IMR-90 (cell line): ENCODE measurements at places on chromosomes 3 and 15.

GRCh38 chr3:110495201-110495927 is 576.3 kb upstream of the NECTIN3 start:
- no peak for DNase-seq

- peak; percentile 12 for DNase-seq
Observed at GRCh38 chr3:106068795-106069194, 200.0 kb upstream of the CBLB start.

DNA sequence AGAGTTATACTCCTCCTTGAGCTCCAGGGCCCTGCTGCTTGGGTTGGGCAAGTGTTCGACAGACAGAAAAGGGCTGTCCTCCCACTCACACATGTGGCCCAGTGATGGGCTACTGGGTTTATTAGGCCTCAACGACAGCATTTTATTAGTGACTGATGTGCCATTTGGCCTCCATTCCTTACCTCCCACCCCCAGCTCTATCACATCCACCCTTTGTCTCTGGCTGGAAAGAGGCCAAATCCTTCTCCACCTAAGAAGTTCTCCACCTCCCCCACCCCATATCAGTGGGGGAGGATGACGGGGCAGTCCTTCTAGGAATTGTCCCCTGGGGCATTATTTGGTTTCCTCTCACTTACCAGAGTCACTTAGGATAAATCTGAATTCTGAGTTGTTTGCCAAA is 57.1 kb upstream of the WNT5A start:
- DNase-seq, result no peak

DNA sequence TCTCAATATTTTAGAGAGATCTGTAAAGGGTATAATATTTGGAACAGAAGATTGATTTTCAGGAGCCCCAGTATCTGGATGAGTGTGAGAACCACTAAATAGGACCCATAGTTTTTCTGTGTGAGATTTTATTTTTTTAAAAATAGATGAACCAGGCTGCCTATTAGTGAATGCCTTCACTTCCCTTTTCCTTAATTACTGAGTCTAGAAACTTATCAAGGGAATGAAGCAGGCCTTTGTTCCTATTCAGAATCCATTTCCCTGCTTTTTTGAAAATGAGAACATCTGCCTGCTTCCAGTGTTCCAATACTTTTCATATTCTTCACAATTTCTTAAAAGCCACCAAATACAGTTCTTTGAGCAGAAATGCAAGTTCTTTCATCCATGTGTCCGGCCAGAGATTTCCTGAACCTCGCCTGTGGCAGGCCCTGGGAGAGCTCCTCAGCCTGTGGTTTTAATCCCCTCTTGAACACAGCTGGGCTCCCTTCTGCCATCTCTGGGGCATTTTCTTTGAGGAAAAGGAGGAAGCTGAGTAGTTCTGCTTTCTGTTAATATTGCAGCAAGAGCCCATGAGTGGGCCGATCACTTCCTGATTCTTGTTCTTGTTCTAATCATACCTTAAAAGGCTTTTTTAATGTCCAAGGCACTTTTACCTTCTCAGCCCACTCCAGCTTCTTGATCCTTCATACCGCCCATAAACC is 4.7 kb downstream of the EHD4 start:
- peak; percentile 36 for DNase-seq

- no peak for DNase-seq
Observed at GRCh38 chr3:143826296-143826695, 22.0 kb downstream of the SLC9A9 start.

GRCh38 chr15:76904461-76905012 is 603 bp downstream of the SCAPER start:
- peak; percentile 16 for DNase-seq

GRCh38 chr3:125141596-125142419 is 70.7 kb downstream of the SLC12A8 start:
- DNase-seq, result no peak

- peak; percentile 79 for DNase-seq
Observed at GRCh38 chr15:63338170-63338569, 43.5 kb downstream of the CA12 start.

GRCh38 chr3:43996379-43997301 is 245.0 kb upstream of the TOPAZ1 start:
- DNase-seq, result no peak

GRCh38 chr3:18649666-18650363 is 224.7 kb upstream of the SATB1 start:
- DNase-seq, result no peak

DNA sequence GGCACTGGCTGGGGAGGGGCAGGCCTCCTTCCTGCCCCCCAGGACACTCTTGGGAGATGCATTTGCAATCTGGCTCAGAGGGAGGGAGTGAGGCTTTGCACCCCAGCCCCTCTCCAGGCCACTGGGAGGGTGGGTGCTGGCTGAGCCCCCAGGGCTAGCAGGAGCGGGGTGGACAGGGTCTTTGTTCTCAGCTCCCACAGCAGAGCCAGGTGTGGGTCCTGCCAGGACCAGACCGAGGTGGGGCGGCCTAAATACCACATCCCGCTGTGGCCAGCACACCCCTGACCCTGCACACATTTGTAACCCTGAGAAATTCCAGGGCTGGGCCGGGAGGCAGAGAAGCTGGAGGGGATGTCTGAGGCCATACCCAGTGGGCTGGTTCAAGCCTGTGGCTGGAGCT is 41.0 kb downstream of the STARD5 start:
- no peak for DNase-seq

GRCh38 chr15:27081676-27082418 is 110.9 kb downstream of the GABRG3 start:
- no peak for DNase-seq

- peak; percentile 46 for DNase-seq
Observed at GRCh38 chr15:23035964-23036566, 3.3 kb downstream of the TUBGCP5 start.

DNA sequence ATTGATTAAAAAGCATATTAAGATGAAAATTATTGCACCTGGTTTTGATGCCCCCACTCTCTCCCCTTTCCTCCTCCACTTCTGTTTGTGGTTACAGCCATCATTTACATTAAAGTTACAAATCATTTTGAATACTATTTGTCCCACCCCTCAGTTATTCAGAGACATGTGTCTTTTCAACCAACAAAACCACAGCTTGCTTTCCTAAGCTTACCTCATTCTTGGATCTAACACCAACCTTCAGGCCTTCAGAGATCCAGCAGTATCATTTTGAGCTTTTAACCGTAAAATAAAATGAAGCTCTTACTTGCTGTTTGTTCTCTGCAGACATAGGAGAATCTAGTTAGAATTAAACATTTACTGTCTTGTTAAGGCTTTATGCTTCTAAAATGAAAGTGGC is 4.7 kb downstream of the PXYLP1 start:
- DNase-seq, result no peak

DNA sequence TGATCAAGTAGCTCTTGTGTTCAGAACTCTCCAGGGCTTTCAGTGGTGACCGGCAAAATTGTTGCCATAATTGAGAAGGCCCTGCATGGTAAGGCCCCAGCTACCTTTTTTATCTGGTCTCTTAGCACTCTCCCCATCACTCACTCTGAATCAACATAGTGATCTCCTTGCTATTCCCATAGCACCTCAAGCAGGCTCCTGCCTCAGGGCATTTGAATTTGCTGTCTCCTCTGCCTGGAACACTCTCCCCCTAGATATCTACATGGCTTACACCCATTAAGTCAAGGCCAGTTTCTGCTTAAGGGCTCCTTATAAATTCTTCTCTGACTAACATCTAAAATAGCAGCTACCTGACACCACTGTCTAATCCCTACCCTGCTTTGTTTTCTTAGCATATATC is 3.3 kb upstream of the ARID3B start:
- DNase-seq, result no peak

- no peak for DNase-seq
Observed at GRCh38 chr15:39497759-39498565, 82.9 kb upstream of the THBS1 start.

- DNase-seq, result no peak
Observed at GRCh38 chr3:99633887-99634558, 4.4 kb upstream of the COL8A1 start.

- DNase-seq, result no peak
Observed at GRCh38 chr15:63040954-63041353, 1.6 kb upstream of the TPM1 start.

DNA sequence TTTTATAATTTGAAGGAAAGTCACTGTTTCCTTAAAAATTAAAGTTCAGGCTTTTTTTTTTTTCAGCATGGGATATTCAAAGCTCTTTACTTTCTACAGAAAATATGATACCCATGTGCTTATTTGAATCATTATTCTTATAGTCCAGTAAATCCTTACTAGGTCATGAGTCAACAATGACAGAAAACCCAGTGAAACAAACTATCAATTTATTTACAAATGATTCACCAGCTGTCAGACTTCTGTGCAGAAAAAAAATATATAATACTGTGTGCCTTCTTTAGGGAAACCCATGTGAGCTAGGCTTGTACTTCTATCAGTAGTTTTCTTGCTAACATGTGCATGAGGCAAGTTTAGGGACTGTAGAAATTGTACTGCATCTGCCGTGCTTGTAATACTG is 1.2 kb downstream of the ACP3 start:
- peak; percentile 45 for DNase-seq

DNA sequence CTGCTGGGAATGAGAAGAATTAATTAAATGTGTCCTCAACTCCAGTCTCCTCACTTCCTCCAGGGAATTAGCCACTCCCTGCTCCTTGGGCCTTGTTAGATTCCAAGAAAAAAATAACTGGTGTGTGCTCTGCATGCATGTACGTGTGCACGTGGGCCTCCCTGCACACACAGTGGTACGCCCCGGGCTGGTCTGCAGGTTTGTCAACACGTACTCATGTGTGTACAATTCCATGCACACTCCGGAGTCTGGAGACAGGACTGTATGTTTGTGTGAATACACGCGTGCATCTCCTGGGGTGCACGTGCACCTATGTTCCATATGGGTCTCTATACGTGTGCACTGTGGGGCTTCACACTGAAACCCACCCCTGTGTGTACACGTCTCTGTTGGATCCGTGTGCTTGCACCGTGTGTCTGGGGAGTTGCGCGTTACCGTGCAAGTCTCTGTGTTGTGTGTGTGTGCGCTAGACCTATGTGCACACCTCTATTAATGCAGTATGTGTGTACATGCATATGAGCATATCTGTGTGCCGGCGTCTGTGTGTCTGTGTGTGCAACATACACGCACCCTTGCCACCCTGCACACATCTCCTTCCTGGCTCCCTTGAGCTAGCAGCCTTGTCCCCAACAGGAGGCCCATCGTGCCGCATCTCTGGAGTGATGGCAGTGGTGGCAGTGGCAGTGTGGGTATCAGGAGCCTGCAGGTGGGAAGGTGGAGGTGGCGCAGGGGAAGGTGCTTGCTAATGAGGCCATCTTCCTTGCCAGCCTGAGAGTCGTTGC is 210.1 kb downstream of the TBC1D2B start:
- DNase-seq, result no peak

GRCh38 chr3:113629584-113630421 is 66.6 kb downstream of the USF3 start:
- DNase-seq, result no peak

GRCh38 chr3:11603628-11604027 is 40.1 kb downstream of the VGLL4 start:
- peak; percentile 97 for DNase-seq

DNA sequence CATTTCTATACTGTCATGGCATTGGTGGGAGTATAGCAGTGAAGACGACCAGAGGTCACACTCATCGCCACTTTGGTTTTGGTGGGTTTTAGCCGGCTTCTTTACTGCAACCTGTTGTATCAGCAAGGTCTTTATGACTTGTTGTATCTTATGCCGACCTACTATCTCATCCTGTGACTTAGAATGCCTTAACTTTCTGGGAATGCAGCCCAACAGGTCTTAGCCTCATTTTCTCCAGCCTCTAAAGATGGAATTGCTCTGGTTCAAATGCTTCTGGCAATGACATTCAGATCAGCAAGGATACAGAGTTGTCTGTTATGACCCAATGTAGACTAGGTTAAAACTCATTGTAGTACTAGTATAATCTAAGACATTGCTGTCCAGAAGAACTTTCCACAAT is 54.9 kb upstream of the LRTM1 start:
- DNase-seq, result no peak

- DNase-seq, result peak; percentile 91
Observed at GRCh38 chr3:59245859-59246501, 196.2 kb upstream of the CFAP20DC start.

DNA sequence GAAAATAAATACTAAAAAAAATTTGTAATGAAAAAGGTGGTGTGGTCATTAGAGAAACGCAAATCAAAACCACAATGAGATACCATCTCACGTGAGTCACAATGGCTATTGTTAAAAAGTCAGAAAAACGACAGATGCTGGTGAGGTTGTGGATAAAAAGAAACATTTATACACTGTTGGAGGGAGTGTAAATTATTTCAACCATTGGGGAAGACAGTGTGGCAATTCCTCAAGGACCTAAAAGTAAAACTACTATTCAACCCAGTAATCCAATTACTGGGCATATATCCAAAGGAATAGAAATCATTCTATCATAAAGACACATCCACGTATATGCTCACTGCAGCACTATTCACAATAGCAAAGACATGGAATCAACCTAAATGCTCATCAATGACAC is 120.3 kb downstream of the MYO9A start:
- no peak for DNase-seq

GRCh38 chr3:163045945-163046344 is 1549.3 kb downstream of the OTOL1 start:
- DNase-seq, result no peak

DNA sequence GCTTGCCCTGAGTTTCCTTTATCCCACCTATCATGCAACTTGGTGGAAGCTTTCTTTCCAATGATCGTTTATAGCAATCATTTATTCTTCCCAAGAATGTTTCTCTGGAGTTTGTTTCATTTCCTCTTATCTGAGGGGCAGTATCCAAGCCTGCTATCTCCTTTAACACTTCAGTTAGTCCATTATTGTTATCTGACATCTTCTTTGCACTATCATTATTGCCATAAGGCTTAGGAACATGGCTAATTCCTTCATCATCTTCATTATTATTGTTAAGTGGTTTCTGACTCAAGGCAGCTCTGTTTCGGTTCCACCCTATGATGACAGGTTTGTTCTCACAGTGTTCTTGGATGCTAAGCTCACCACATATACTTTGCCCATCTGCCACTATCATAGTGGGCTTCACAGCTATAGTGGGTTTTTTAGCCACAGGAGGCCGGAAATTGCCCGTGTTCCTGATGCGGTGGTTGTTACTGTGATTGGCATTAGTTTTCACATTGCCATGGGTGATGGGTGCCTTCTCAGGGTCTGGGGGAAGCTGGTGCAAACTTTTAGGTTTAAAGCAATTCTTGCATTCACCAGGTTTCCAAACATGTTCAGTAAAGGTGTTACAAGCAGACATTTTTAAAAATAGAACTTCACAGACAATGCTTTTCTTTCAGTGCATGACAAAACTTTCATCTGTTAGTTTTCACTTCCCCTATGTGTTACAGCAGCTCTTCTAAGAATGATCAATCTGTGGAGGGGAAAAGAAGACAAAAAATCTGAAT is 110.6 kb upstream of the TSPAN3 start:
- DNase-seq, result no peak
